ENCODE measurements at places on chromosomes 13 and 19. TPM values are rescaled to one million over a fixed set of nuclear protein-coding genes. Genes with fewer than 3 reads are reported as not detected.

DNA sequence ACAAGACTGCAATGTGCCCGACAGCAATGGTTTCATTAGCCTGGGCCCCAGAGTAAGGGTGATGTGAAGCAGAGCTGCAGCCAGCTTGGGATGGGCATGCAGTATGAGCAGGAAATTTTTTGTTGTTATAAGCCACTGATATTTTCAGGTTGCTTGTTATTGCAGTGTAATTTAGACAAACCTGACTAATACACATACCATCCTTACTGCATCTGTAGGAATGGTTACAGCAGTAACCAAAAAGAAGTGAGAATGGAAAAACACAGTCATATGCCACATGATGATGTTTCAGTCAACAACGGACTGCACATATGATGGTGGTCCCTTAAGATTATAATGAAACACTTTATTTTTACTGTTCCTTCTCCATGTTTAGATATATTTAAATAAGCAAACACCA lies 8.6 kb upstream of the POMP start:
- no peaks in the 10 kb centered on the region for H3K36me3 ChIP-seq
- no peak overlapping the region for H3K27ac ChIP-seq
- no peaks in the 10 kb centered on the region for H3K27me3 ChIP-seq
- no peaks in the 10 kb centered on the region for H3K4me1 ChIP-seq
- H3K4me3 ChIP-seq, result no peak overlapping the region

NOVA2 gene
- total RNA-seq, result 35.2 TPM

DNA sequence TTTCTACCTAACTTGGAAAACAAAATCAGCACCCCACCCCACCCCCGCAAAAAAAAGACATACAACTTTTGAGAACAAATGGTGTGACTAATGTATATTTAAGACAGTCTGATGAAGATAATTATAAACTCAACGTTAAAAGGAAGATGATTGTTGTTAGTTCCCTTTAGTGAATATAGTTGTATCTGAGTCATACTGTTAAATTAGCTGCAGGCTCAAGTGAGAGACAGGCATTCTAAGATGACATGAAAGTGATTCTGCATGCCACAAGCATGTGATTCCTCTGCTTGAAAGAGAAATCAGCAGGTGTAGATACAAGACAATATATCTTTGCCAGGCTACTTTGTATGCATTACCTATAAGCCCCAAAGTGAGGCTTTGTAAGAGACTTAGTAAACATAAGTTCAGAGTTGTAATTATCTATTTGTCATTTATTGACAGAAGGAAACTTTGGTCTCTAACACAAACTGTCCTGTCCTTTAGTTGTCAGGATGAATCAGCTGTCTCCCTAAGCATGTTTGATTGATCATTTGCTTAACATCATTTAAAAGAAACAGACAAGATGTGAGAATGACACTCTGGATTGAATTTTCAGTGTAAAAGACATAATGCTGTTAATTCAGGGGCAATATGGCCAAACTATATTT lies 319.4 kb upstream of the HTR2A start:
- no peaks in the 10 kb centered on the region for H3K4me1 ChIP-seq
- H3K36me3 ChIP-seq, result no peaks in the 10 kb centered on the region
- DNase-seq, result no peak
- H3K27ac ChIP-seq, result no peak overlapping the region
- H3K27me3 ChIP-seq, result no peaks in the 10 kb centered on the region

SIGLEC14 gene
- total RNA-seq, result 0.58 TPM

DNA sequence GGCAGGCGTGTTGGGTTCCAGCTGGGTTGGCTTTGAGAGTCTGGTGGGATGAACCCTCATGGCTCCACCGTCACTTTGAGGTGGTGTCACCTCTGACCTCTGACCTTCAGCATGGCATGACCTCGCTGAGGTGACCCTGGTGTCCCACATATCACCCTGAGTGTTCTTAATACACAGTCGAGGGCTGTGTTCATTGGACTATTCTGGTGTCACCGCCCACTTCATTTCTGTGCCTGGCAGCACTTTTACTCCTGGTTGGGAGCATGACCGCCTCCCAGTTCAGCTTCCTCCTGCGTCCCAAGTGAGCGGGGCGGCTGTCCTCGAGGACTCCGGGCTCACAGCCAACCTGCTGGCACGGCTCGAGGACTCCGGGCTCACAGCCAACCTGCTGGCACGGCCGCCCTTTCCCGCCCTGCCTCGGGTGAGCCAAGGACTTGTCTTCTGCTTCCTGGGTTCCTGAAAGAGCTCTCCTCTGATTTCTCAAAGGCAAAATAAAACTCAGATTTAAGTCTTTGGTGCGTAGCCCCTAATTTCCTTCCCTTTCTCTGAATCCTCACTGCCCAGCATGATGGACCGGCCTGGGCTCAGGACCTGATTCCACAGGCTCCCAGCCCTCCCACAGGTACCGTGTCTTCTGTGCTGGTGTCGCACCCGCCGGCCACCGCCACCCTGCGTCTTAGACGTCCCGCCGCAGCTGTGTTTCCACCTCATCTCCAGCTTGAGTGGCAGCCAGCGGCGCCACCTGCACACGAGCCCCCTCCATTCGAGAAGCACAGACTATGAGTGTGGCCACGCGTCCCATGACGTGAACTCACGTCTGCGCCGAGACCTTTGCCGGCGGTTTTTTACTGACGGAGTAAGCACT lies 10.4 kb downstream of the ATP4B start:
- no peak overlapping the region for H3K27ac ChIP-seq
- peaks cover 4% of the 10 kb centered on the region for H3K4me1 ChIP-seq
- DNase-seq, result peak; percentile 49
- no peak overlapping the region for H3K4me3 ChIP-seq
- H3K27me3 ChIP-seq, result no peaks in the 10 kb centered on the region
- no peaks in the 10 kb centered on the region for H3K36me3 ChIP-seq

GRCh38 chr19:31351056-31351854 lies 2.0 kb upstream of the TSHZ3 start:
- H3K4me1 ChIP-seq, result peaks cover 10% of the 10 kb centered on the region
- no peaks in the 10 kb centered on the region for H3K36me3 ChIP-seq
- peaks cover 62% of the 10 kb centered on the region for H3K27me3 ChIP-seq
- H3K27ac ChIP-seq, result no peak overlapping the region

LGALS13 gene
- not detected for total RNA-seq

DNA sequence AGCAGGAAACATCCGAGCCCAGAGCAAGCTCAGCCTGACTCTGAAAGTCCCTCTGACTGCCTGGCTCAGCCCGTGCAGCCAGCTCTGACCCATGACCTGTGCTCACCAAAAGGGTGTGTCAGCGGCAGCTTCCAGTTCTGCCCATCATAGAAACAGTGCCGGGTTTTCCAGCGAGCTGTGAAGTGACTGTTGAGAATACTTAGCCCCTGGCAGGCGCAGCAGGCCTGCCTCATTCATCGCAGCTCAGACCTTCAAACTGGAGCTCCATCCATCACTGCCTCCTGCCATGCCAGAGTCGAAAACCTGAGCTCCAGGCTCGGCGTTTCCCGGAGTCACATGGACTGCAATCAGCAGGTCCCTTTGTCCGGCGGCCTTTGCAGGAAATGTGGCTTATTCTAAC lies 16.3 kb upstream of the GSX1 start:
- H3K4me1 ChIP-seq, result no peaks in the 10 kb centered on the region
- no peaks in the 10 kb centered on the region for H3K36me3 ChIP-seq
- H3K4me3 ChIP-seq, result no peak overlapping the region
- H3K27me3 ChIP-seq, result peaks cover 9% of the 10 kb centered on the region
- H3K27ac ChIP-seq, result no peak overlapping the region
- DNase-seq, result no peak

- DNase-seq, result no peak
- H3K27me3 ChIP-seq, result no peaks in the 10 kb centered on the region
- H3K36me3 ChIP-seq, result peaks cover 2% of the 10 kb centered on the region
- H3K4me1 ChIP-seq, result peaks cover 5% of the 10 kb centered on the region
- no peak overlapping the region for H3K27ac ChIP-seq
Observed at GRCh38 chr13:98495627-98496478, 81.1 kb downstream of the STK24 start.

DNA sequence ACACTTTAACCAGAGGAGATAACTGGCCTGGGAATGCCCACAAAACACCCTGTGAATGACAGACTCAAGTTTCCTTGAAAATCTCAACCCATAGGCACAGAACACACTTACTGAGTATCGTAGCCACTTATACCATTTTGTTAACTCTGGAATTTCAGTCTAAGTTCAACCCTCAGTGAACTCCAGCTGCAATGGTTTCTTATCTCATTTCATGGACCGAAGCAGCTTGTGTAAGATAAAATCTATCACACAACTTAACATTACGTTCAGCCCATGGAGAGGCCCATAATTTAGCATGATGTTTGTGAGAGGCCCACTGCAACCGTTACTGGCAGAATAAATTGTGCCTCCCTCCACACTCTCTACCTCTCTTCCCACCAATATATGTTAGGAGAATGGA lies 323.0 kb downstream of the DNAJC15 start:
- H3K36me3 ChIP-seq, result no peaks in the 10 kb centered on the region
- peaks cover 11% of the 10 kb centered on the region for H3K4me1 ChIP-seq
- no peaks in the 10 kb centered on the region for H3K27me3 ChIP-seq
- H3K27ac ChIP-seq, result no peak overlapping the region

GRCh38 chr13:64164435-64164834 lies 2748.8 kb upstream of the PCDH20 start:
- no peaks in the 10 kb centered on the region for H3K36me3 ChIP-seq
- DNase-seq, result no peak
- no peak overlapping the region for H3K27ac ChIP-seq
- H3K27me3 ChIP-seq, result no peaks in the 10 kb centered on the region
- peaks cover 2% of the 10 kb centered on the region for H3K4me1 ChIP-seq
- H3K4me3 ChIP-seq, result no peak overlapping the region

DNA sequence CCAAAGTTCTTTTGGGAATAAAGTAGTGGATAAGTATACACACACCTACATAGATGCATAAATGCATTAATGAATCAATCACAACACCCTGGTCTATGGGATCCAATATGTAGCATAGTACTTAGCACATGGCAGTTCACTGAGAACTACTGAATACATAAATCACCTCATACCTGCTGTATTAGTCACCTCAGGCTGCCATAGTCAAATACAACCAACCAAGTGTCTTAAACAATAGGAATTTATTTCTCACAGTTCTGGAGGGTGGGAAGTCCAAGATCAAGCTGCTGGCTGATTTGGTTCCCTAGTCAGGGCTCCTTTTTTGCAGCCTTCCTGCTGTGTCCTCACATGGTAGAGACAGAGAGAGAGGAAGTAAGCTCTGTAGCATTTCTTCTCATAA lies 228.2 kb downstream of the NHLRC3 start:
- no peak overlapping the region for H3K27ac ChIP-seq
- no peaks in the 10 kb centered on the region for H3K36me3 ChIP-seq
- no peak overlapping the region for H3K4me3 ChIP-seq
- no peaks in the 10 kb centered on the region for H3K4me1 ChIP-seq
- DNase-seq, result no peak

- no peaks in the 10 kb centered on the region for H3K36me3 ChIP-seq
- no peaks in the 10 kb centered on the region for H3K27me3 ChIP-seq
- no peaks in the 10 kb centered on the region for H3K4me1 ChIP-seq
- no peak overlapping the region for H3K4me3 ChIP-seq
Observed at GRCh38 chr13:58883405-58883804, 1251.9 kb downstream of the PCDH17 start.

ADGRE1 gene
- total RNA-seq, result not detected

FFAR1 gene
- total RNA-seq, result not detected

- no peaks in the 10 kb centered on the region for H3K36me3 ChIP-seq
- no peaks in the 10 kb centered on the region for H3K27me3 ChIP-seq
- H3K4me3 ChIP-seq, result no peak overlapping the region
- H3K4me1 ChIP-seq, result peaks cover 8% of the 10 kb centered on the region
Observed at GRCh38 chr13:41212881-41213280, 18.5 kb upstream of the KBTBD7 start.

CGB7 gene
- 0.42 TPM for total RNA-seq

ADPRHL1 gene
- 0.97 TPM for total RNA-seq

IQCN gene
- total RNA-seq, result 3.0 TPM

DNA sequence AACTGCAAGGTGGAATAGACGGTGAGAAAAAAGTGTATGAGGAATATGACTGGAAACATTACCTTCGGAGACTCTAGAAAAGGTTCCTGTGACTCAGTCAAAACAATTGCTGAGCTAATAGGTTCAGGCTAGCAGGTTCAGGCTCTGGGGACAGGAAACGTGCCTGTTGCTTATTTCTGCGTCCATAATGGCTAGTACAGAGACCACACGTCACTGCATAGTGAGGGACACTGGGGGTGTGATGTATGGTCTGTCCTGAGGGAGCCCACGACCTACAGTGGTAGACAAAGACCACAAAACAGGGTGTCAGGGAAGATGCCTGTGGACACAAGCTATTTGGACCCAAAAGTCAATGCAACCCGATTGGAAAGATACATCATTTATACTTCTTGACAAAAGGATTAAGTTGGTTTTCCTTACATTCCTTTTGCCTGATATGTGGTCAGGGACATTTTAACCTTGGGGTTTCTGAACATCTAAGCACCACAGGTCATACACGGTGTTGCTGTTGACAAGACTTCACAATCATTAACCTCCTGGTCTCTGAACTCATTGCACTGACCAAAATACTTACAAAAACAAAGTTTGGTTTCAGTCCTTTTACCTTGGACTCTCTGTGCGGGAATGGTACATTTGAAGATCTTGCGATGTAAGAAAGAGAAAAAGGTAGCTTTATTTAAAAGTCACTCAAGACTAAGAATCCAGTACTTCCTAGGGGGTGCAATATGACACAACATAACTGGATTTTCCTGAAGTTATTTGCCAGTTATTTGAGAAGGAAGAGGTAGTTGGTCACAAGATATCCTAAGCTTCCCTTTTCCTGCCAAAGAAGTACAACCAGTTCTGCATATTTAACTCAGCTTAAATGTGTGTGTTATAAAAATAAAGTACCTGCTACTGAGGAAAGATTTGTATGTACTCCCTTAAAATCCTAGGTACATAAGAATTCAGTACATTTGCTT lies 20.0 kb downstream of the CRYL1 start:
- no peaks in the 10 kb centered on the region for H3K36me3 ChIP-seq
- no peaks in the 10 kb centered on the region for H3K27me3 ChIP-seq
- H3K4me1 ChIP-seq, result peaks cover 12% of the 10 kb centered on the region

SLAIN1 gene
- 4.3 TPM for total RNA-seq

IL17D gene
- 6.1 TPM for total RNA-seq

ZSWIM4 gene
- total RNA-seq, result 26.6 TPM

DNA sequence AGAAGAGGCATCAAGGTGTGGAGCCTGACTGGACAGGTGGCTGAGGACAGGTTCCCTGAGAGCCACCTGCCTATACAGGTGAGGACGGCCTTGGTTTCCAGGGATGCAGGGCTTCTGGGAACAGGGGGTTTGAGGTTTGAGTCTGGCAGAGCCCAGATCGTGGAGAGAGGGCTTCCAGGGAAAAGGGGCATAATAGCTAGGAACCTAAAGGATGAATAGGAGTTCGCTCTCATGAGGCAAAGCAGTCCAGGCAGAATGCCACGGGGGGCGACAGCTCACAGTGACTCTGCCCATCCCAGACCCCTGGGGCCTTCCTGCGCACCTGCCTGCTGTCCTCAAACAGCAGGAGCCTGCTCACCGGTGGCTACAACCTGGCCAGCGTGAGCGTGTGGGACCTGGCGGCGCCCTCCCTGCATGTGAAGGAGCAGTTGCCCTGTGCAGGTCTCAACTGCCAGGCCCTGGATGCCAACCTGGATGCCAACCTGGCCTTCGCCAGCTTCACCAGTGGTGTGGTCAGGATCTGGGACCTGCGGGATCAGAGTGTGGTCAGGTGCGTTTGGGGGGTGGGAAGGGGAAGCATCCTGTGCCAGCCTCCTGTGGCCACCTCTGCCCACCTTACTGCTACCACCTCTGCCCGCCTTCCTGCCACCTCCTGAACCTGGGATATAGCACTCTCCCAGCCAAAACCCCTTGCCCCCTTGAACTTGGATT lies 12.0 kb downstream of the TLE6 start:
- no peak overlapping the region for H3K4me3 ChIP-seq
- H3K27me3 ChIP-seq, result no peaks in the 10 kb centered on the region
- no peak for DNase-seq
- H3K36me3 ChIP-seq, result no peaks in the 10 kb centered on the region

NLRP7 gene
- total RNA-seq, result not detected

GRCh38 chr19:39830406-39830805 lies 3.6 kb downstream of the DYRK1B start:
- DNase-seq, result no peak
- H3K27ac ChIP-seq, result no peak overlapping the region
- no peak overlapping the region for H3K4me3 ChIP-seq
- no peaks in the 10 kb centered on the region for H3K27me3 ChIP-seq
- peaks cover 36% of the 10 kb centered on the region for H3K36me3 ChIP-seq
- peaks cover 8% of the 10 kb centered on the region for H3K4me1 ChIP-seq

Data from endothelial cell of umbilical vein (primary cell).